ENCODE measurements at places on chromosomes 7 and 10.
A peak's percentile ranks its signal among the peaks of the same experiment; 100 is the strongest.

GRCh38 chr7:31077484-31078362 is 25.6 kb downstream of the ADCYAP1R1 start:
- DNase-seq: no peak

DNA sequence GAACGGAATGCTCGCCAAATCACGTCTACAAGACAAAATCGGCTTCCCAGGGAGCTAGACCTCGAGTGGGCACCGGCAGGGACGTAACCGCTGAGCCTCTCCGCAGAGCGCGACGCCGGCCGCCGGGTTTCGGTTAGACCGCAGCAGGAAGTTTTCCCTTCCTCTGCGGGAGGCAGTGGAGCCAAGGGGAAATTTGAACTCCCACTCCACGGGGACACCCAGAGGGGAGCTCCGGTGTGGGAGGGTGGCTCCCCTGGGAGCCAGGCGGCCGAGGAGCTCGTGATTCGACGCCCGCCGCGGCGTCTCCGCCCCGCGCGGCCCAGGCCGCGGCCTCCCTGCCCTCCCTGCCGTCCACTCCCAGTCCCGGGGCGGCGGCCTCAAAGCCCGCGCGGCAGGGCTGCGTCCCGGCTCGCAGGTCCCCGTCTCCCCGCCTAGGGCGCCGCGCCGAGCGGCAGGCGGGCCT is 426 bp downstream of the SYPL1 start:
- no peak for DNase-seq

DNA sequence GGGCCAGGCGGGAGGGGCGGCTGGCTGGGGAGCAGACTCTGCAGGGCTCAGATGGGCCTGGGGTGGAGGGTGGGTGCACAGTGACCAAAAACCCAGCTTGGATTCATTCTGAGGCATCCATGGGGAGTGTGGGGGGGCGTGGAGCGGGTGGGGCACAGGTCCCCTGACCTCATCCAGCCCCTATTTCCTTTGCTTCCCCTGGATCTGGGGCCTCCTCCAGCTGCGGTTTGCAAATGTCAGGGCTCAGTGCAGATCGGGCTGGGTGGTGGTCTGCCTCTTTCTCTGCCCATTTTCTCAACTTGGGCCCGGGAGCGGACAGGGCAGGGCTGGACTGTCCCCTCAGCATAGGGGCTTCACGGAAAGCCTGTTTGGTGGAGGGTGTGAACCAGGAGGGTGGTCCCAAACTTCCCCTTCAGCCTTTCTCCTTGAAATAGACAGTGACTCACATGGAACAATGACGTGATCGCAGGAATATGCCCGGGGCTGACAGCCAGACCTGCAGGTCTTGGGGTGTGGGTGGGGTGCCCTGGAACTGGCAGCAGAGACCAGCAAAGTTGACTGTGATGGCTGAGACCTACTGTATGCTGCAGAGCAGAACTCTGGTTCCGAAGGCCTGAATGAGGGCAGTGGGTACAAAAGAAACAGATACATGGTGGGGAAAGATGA is 72.9 kb upstream of the PODXL start:
- DNase-seq: no peak

DNA sequence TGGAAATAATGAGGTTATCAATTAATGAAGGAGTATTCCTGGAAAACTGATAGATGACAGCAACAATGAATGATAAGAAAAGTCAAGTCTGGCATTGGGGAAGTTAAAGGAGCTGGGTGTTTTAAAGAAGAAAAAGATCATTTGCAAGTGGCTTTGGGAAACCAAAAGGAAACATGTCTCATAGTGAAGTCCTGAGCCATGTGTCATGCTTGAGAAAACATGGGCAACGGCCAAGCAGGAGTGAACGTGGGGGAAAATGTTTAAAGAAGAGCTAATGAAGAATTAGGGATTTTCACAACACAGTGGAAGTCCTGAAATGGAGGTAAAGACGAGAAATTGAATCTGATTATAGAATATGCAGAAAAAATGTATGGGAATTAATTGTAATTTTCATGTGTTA is 1383.2 kb upstream of the CELF2 start:
- DNase-seq: no peak

GRCh38 chr10:93383562-93383981 is 98.6 kb downstream of the MYOF start:
- no peak for DNase-seq

- DNase-seq: no peak
Observed at GRCh38 chr10:43236176-43236850, 30.6 kb downstream of the RASGEF1A start.

- DNase-seq: no peak
Observed at GRCh38 chr7:95525503-95525902, 39.8 kb downstream of the ASB4 start.

DNA sequence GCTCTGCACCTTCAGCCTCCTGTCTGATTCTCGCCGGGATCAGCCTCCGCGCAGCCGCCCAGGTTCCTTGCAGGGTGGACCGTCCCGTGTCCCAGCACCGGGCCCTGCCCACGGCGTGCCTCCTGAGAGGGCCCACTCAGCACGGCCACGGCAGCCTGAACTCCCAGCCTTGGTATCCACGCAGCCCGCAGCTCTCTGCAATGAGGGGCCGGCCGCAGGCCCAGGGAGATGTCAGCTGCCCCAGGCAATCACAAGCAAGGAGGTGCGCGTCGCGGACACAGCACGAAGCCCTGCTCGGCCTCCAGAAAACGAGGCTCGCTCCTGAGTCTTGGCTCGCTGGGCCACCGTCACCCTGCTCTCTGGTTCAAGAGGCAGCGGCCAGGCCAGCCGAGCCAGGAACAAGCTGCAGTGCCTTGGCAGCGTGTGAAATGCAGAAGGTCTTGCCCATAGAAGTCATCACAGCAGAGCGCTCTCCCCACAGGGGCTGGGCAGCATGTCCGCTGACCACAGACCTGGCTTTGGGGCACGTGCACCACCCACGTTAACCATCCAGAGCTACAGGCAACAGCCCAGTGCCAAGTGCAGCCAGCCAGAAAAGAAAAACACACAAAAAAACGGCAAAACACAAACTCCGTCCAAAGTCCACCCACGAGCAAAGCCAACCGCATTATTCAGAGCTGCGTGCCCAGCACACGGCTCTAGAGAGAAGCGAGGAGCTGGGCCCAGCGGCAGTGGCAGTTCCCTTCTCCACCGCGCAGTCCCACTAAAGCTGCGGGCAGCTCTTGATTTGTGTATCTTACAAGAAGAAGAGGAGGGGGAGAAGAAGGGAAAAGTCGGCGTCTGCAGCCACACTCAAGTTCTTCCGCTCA is 13.9 kb downstream of the GPER1 start:
- DNase-seq: no peak

DNA sequence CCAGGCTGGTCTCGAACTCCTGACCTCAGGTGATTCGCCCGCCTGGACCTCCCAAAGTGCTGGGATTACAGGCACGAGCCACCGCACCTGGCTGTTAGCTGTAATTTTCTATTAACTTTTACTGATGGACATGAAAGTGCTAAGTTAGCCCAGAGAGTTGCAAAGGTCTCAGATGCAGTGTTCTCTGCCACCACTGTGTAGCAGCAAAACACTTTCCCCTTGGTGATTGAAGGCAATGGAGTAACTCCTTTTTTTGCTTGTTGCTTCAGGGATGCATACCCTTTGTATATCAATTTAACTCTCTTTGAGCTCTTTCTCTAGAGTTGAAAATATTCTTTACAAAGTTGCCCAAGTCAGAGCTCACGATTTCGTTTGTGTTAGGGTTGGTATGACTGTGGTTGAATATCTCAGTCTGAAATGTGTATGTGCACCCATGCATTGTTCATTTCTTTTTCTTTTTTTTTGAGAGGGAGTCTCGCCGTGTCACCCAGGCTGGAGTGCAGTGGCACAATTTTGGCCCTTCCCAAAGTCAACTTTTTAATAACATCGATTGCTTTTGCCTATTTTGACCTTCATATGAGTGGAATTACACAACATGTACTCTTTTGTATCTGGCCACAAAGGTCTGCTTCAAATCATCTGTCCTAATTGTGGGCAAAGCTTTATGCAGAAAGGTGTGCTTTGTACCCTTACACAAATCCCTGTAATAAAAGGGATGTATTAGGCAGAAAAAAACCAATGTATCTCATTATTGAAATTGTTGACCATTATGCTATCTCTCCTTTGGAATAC is 52.6 kb downstream of the GTF2I start:
- DNase-seq: no peak

DNA sequence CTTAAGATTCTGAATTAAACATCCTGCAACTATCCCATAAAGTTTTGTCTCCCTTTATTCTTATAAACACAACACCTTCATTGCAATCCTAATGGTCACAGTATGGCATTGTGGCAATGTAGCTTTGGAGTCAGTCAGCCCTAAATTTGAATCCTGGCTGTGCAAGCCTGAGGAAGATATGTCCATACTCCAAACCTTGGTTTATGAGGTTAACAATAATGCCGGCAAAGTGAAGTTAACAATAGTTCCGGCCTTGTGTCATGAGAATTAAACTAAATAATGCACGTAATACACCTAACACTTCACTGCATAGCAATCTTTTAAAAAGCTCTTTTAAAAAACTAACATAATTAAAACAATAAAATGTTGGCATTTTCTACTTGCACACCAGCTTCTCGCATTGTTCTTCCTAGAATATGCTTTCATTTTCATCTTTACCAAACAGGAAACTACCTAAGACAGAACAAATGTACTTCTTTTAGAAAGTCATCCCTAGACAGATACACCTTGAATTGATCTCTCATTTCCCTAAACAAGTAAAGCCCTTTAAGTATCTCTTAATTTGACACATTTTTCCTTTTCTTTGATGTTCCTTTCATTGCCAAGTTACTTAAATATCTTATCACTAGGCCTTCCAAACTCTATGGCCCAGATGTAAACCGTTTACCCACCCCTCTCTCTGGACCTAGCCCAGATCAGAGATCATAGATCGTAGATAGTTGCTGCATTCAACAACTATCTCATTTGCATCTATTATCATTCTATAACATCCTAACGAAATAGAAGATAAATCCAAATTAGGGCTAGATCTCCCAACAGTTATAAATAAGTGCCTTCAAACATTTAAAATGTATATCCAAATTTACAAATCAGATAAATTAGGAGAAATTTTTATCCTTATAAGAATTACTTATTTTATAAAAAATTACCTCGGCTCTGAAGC is 66.7 kb downstream of the CREB3L2 start:
- DNase-seq: no peak

DNA sequence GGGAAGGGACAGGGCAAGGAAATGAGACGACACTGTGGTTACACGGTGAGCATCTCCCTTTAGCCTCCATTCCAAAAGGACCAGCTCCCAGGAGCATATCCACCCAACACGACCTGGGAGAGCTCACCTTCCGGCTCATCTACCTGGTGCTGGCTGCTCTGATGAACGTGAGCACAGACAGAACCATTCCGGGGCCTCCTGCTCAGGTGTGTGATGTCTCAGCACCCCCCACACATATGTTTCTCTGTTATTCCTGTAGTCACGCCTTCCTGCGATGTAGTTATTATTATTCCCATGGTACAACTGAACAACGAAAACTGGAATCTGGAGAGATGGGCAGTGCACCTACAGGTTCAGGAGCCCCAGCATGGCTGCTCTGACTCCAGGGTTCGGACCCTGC is 20.5 kb upstream of the GPR26 start:
- DNase-seq: no peak

- peak; percentile 37 for DNase-seq
Observed at GRCh38 chr7:55534262-55534915, 37.9 kb downstream of the VOPP1 start.

GRCh38 chr7:74103219-74103772 is 19.7 kb downstream of the LIMK1 start:
- DNase-seq: no peak

DNA sequence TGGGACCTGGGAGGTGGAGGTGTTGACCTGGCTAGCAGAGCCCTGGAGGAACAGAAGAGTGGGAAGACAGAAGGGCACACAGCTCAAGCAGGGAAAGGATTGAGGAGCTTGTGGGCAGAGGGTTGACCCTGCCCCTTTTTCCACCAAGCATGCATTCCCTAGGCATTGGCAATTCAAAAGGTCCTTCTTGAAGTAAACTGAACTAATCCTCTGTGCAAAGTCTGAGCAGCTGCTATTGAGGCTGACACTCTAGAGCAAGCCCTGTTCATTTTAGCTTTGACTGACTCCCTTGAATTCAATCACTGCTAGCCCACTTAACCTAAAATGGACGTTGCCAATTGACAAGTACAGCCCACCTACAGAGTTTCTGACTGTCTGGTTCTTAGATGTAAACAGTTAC is 116.5 kb upstream of the TNS3 start:
- DNase-seq: no peak

DNA sequence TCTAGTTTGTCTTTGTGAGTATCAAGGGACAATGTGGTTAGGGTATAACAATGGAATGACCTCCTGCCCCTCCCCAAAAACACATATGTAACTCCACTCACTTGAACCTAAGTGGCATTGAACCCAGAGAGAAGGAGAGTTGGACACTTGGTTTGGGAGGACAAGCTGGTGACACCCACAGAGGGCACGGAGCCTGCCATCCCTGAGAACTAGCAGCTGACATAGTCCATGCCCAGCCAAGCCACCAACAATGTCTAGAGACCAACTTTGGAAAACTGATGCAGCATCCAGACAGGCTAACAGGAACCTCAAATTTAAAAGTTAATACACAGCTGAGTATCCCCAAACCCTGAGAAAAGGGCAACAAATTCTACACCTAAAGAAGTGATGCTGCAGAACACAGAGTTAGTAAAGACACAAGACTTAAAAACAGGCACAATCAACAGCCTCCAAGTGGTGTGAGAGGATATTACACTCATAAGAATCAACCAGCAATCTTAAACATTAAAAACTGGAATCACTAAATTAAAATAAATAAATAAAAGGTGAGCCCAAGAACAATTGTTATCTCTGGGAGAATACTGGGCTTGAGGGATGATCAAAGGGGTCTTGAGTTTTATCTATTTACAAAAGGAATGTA is 27.2 kb downstream of the NUDCD3 start:
- DNase-seq: no peak

DNA sequence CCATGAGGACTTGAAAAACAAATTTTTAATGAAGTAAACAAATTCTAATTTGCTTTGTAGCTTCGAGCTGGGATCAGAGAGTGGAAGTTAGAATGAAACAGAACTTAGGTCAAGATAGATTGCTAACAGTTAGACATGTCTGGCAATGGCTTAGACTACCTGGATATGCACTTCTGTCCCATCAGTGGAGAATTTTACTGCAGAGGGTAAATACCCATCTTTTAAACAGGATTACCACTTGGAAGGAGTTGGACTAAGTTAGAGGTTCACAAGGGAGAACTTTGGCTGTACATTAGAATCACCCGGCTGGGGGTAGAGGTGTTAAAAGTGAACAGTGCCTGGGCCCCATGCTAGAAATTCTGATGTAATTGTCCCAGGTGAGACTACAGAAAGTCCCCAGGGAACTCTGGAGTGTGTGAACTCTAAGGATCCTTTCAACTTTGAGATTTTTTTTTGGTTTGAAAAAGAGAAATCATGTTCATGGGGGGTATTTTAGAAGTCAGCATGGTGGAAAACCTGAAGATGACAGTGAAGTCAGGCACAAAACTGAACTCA is 35.5 kb downstream of the ENTPD1 start:
- DNase-seq: no peak

DNA sequence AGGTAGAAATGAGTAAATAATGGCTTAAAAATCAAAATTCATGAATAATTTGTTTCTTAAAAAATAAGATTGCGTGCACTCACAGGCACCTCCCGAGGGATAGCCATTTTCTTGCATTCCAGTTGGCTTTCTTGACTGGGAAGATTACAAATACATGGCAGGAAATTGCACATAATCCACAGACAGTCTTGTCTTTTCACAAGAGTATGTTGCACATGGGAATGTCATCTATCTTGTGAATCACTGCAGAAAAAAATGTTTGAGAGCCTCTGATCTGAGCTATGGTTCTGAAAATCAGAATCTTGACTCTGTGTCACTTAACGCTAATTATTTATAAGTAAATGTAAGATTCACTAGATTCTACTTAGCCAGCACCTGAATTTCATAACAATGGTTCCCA is 74.1 kb upstream of the PRKG1 start:
- DNase-seq: no peak

Data from stimulated activated CD4-positive, alpha-beta T cell treated with anti-CD3 and anti-CD28 coated beads, Interleukin-1b, Interleukin-23, amount 100 ng/mL, for 1 hour (primary cell).